ENCODE measurements at places on chromosomes 6 and 20.

DNA sequence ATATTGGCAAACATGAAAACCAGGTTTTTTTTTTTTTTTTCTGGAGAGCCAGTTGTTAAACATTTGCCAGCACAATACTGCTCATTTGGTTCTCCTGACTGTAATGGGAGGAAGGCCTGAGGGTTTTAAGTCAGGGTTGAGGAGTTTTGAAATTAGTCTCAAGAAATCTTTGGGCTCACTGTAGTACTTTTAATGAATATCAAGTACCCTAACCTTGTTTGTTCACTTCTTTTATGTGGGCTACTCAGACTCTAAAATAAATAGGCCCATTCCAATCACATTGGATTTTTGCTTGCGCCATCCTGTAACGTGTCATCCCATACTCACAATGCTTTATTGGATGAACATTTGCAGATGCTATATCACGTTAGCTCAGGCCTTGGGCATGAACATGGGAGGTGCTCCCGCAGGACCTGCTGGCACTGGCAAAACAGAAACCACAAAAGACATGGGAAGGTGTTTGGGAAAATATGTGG lies 146.9 kb downstream of the DNAH8 start:
- no peak for DNase-seq

DNA sequence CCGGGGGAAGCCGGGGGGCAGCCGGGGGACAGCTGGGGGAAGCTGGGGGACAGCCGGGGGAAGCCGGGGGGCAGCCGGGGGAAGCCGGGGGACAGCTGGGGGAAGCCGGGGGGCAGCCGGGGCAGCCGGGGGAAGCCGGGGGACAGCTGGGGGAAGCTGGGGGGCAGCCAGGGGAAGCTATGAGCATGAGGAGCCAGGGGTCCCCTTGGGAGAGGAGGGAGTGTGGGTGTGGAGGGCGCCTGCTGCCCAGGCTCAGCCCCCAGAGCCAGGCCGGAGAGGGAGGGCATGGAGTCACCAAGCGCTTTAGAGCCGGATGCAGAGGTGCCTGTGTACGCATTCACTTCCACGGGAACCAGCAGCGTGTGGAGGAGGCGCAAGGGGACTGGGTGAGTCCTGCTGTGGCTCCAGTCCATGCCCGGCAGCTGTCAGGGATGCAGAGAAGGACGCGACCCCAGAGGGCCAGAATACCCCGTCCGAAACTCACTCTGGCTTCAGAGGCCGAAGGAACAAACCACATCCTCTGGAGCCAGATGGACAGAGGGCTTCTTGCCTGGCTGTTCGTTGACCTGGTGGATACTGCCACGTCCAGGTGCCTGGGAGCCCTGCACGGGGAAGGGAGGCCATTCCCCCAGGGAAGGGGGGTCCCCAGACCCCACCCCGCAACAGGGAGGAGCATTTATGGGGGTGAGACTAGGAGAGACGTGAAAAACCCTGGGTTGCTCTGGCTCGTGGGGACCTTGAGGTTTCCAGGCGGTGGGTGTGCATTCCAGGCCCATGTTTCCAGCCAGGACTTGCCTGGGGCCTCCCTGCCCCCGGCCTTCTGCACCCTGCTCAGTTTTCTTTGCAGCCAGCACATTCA lies 26.5 kb upstream of the DACT2 start:
- DNase-seq = no peak

- DNase-seq = no peak
Observed at GRCh38 chr20:57977569-57977968, 250.9 kb downstream of the ANKRD60 start.

GRCh38 chr6:6556161-6556737 lies 32.3 kb upstream of the LY86 start:
- DNase-seq = no peak

DNA sequence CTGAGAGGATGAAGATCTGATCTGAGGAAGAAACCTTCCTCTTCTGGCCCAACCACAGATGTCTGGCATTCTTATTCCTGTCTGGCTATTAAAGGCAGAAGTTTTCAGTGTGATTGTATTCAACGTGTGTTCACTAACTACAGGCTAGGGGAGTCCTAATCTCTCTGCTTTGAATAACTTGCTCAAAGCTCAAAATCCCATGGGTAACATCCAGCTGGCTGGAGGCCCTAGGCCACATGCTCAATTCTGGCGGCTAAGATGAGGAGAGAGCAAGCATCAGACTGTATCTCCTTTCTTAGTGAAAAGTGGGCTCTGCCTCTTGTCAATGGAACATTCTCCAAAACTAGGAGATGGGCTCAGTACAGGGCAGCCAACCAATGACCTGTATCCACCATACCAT lies 478.0 kb downstream of the KIF16B start:
- no peak for DNase-seq

DNA sequence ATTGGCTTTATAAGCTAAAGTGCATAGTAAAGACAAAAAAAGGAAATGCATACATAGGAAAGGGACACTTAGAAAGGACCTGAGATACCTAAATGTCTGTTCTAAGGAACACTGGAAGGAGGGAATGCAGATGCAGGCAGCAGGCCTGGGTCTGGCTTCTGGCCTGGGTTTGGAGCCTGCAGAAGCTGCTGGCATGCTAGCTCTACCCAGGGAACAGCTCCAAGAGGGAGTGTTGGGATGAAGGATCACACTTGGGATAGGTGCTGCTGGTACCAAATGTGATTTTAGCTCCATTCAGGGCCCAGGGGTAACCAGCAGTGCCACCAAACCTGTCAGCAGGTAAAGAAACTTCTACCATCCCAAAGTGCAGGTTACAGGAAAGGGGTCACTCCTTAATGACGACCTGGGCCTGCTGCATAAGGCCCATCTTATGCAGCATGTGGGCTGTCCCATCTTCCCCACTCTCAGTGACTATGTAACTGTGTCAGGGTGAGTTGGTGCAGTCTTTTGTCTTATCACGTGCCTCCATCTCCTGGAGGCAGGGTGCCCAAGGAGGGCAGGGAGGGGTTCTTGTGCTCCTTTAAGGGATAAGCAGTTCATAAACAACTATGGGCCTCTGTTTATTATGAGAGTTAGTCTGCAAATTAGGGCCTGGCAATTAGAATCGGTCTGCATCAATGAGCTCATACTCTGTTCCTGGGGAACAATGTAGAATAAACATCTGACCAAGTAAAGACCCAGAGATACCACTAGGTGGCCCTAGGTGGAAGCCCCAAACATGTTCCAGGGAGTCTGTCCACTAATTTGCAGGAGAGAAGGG lies 26.9 kb downstream of the DDX27 start:
- peak; percentile 63 for DNase-seq

- no peak for DNase-seq
Observed at GRCh38 chr20:3171391-3172125, 1.8 kb downstream of the LZTS3 start.

- no peak for DNase-seq
Observed at GRCh38 chr20:57536771-57537724, 12.1 kb upstream of the CTCFL start.

DNA sequence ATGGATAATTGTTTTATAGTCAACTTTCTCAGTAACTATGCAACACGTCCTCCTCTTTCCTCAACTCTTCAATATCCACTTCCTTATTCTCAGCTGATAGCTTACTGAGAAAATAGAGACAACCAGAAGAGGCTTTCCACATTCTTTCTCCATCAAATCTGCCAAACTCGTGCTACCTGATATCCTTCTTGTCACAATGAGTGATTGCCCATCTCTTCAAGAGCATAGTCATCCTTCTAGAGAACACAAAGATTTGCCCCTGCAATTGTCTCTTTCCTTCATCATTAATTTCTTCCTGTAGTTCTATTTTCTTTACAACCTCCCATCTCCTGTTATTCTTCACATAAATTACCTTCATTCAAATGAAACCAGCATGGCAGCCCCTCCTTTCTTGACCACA lies 75.9 kb upstream of the RGS17 start:
- DNase-seq = no peak

DNA sequence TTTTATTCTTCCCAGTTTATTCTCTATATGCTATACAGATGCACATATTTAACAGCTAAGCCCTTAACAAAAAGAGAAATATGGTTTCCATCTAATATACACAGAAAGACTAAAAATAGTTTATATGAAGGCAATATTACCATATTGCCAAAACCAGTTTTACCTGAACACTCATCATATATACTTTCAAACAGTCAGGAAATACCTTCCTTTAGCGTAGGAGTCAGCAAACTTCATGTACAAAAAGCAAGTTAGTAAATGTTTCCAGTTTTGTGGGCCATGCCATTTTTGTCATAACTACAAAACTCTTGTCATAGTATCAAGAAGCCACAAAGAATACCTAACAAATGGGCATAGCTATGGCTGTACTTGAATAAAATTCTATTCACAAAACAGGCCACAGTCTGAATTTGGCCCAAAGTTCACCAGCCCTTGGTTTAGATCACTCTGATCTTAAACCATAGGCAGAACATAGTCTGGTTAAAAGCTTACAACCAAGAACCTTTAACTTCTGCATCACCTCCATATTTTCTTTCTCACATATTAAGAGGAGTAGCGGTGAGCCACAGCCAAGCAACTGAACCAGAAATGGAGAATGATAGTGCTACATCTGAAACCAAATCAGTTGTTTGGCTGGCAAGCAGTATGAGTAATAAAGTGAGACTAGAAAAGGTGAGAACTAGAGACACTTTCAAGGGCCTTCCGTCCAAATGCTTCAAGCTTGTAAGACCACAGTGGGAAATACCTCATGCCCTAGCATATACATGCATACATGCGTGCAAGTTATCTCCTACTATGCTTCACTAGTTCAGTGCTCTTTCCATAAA lies 116.6 kb downstream of the PTPRK start:
- no peak for DNase-seq

DNA sequence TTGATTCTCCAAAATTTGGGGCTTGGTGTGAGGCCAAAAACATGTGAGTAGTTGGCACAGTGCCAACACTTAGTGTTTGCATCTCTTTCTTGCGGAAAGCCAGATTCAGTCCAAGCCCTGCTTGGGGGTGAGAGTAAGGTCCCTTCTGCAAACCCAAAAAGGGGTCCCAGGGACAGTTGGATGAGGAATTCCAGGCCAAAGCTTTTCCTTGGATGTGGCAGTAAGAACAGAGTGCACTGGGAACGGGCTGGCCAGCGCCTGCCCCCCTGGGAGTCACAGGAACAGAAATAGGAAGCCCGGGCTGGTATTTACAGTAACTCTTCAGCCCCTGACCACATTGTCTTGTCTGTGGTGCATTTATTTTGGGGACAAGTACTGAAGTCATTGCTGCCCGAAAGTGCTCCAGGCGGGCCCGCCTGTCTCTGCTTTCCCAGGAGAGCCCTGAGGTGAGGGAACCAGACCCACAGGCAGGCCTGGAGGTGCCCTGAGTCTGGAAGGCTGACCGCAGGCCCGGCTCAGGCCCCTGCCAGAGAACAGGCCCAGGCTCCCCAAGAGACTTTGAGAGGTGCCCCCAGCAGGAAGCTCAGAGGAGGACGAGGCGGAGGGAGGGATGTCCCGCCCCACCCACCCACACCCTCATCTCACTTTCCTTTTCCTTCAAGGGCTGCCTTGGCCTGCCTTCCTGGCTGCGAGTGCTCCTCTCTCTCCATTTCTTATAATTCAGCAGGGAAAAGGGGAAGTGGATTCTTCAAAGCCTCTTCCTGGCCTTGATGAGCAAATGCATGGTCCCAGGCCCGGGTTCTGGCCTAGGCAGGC lies 218.4 kb downstream of the MAFB start:
- no peak for DNase-seq

All from HEK293T (cell line).